ENCODE measurements at places on chromosomes 13 and 19.
A peak's percentile ranks its signal among the peaks of the same experiment; 100 is the strongest.

GRCh38 chr19:57934820-57935665 lies at the start of gene ZNF418:
TSS of gene ZNF418 (minus strand) at chr19:57935402. CDS start at chr19:57933822, 1,580 bp downstream.
- peak; percentile 61 for DNase-seq

DNA sequence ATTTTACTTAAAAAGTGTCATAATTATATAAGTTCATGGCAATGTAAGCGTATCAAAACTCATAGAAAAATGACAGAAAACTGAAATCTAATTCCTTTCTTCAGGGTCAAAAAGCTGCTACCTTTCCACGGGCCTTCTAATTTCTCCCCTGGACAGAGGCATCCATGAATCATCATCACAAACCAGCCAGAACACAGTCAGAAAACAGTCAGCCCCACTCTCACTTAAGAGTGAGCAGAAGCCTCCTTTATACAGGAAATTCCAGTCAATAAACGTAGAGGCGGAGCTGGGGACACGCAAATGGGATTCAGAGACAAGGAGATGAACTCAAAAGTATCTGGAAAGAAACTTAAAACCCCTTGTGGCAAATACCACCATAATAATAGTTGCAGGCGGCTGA lies 54.2 kb upstream of the ABCC4 start:
- DNase-seq = no peak

GRCh38 chr19:14715841-14716240 lies 26.0 kb downstream of the ZNF333 start:
- no peak for DNase-seq

GRCh38 chr13:46476174-46476573 lies 76.8 kb upstream of the LRCH1 start:
- no peak for DNase-seq

DNA sequence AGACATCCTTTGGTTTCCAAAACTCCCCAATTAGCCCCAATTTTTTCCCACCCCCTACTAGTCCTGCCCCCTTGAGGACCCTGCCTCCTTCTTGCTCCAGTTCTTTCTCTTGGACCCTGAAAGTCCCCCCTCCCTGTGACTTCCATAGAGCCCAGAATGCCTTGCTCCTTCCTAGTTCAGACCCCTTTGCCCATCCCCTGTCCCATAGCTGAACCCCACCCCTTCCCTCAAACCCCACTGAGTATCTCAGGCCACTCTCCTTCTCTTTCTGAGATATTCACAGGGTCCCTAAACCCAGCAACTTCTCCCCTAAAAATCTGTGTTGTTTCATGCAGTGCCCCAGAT lies 1.1 kb upstream of the LRFN1 start:
- DNase-seq = no peak

GRCh38 chr13:36804588-36804987 lies 14.4 kb upstream of the RFXAP start:
- DNase-seq = no peak

DNA sequence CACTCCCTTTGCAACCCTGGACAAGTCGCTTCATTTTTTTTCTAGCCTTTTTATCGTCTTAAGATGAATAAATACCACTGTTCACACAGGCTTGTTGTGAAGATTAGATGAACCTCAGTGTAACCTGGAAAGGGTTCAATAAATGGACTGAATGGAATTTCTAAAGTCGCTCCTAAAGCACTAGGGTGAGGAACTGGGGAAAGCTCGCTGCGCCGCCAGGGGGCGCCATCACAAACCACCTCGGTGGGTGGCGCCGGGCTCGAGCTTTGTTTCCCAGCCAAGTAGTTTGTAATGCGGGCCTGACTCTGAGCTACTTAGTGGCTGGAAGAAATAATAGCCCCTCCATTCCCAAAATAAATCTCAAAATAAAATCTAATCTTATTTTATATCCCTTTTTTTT lies 2.2 kb upstream of the CEACAM6 start:
- DNase-seq = peak; percentile 95

GRCh38 chr19:18665771-18666202 lies 17.7 kb upstream of the CRTC1 start:
- DNase-seq = no peak

- DNase-seq = no peak
These were observed 15.5 kb downstream of the ZNF443 start for GRCh38 chr19:12425236-12425887.

- no peak for DNase-seq
These were observed 1.9 kb upstream of the MYCBP2 start for GRCh38 chr13:77328819-77329132.

GRCh38 chr13:113004126-113004525 lies 35.1 kb downstream of the MCF2L start:
- no peak for DNase-seq

GRCh38 chr19:49333811-49334288 lies 1.4 kb upstream of the CD37 start:
- DNase-seq = peak; percentile 82

- no peak for DNase-seq
These were observed 177.4 kb upstream of the UBL3 start for GRCh38 chr13:30027569-30028455.
